ENCODE measurements at places on chromosomes 1 and 21.
A peak's percentile ranks its signal among the peaks of the same experiment; 100 is the strongest.

GRCh38 chr1:69271587-69272125 is 296.1 kb upstream of the LRRC7 start:
- no peak for ATAC-seq

DNA sequence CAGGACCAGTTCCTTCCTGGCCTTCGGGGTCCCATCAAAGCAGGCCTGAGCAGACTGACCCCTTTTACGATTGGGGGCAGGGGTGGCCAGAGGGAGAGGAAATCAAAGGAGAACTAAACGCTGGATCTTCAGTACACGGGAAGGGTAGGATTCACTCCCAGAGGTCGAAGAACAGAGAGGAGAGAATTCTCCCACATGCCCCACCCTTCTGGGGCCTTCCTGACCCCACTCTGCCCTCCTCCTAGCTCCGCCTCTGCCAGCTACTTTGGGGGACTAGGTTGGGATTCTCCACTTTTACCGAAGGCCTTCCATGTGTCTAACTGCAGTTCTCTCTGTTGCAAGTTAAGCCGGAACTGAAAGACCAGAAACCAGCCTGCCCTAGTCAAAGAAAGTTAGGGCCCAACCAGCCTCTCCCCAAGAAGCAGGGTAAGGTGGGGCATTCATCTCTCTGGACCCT is 654 bp upstream of the ARHGEF2 start:
- no peak for ATAC-seq

DNA sequence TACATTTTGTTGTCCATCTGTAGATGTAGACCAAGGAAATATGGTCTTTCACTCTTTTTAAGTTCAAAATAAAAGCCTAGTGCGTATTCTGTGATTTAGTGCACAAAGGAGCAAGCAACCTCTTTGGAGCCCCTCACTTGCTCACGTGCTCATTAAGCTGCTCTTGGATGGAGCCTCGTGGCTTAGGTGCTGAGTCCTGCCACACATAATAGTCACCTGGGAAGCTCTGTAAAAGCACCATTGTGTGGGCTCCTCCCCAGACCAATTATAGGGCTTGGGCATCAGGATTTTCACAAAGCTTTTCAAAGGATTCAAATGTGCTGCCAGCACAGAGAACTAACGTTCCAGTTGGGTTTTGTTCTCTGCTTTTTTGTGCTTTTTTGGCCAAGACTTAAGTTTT is 85.0 kb downstream of the PCP4 start:
- ATAC-seq: no peak

- ATAC-seq: no peak
These were observed 409.3 kb downstream of the PTPRU start for GRCh38 chr1:29645586-29645985.

GRCh38 chr1:172323686-172324085 is 96.8 kb upstream of the C1orf105 start:
- no peak for ATAC-seq

GRCh38 chr1:203777596-203777995 is 12.6 kb downstream of the LAX1 start:
- no peak for ATAC-seq

GRCh38 chr1:1536019-1536937 is 4.1 kb downstream of the TMEM240 start:
- ATAC-seq: no peak

- ATAC-seq: no peak
These were observed 31.4 kb upstream of the LGALS8 start for GRCh38 chr1:236492378-236492777.

DNA sequence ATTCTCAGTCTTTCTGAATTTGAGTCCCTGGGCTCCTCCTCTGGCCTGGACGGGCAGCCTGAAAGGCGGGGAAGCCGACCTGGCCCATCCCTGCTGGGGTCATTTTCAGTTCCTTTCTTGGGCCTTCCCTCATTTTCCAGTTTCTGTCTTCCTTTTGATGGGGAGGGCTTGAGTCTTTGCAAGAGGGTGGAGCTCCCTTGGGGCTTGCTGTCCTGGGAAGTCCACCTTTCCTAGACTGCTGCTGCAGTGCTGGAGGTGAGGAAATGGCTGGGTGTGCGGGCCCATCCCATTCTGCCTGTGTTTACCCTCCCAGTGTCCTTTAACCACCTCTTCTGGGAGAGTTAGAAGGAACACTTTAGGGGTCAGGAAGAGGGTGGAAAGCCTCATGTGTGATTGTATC is 40.4 kb upstream of the SYNC start:
- peak; percentile 18 for ATAC-seq

- ATAC-seq: no peak
These were observed 204.7 kb downstream of the MATN1 start for GRCh38 chr1:30518696-30519095.

DNA sequence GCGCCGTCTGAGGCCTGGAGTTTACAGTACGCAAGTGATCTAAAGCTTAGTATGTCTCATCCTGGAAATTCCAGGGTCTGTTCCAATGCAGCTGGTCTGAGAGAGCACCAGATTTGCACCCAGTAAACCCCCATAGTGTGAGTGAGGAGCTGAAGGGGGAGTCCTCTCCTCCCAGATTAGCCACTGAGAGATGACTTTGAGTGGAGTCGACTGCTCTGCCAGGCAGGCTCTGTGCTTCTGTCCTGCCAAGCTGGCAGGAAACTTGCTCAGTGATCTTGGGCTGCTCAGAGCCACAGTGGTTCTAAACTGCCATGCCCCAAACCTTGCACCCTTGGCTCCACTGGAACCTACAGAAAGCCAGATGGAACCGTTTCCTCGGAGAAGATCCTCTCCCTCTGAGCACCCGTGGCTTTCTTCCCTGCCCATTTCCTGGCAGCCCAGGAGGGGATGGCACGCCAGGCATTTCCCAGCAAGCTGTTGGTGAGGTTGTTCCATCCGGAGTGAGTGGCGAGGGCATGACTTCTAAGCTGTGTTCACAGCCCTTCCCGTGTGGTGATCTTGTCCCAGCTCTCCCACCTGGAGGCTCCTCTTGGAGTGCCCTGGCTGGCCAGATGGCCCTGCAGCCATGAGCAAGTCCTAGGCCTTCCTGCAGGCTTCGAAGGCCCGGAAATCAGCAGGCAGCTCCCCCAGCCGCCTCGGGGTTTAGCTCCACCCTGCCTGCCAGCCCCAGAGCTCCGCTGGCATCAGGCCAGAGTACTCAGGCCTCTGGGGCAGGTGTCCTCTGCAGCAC is 125.9 kb upstream of the VAMP3 start:
- no peak for ATAC-seq

GRCh38 chr1:182549346-182549745 is 39.7 kb downstream of the RNASEL start:
- no peak for ATAC-seq

DNA sequence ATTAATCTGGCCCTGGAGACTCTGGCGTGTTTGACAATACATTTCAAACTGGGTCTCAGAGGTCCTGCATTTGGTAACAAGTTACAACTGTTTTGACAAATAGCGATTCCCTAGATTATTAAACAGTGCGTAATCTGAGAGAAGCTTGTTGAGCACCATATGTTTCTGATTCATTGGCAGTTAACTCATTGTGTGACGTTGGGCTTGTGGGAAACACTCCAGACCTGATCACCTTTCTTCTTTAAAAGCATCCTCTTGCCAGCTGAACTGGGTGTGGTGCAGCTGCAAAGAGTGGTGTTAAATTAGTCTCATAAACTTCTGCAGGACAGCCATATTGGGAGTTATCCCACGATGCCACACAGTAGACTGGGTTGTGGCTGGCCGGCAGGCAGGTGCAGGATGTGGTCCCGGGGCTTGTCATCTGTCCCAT is 82.7 kb downstream of the CDC7 start:
- ATAC-seq: no peak

DNA sequence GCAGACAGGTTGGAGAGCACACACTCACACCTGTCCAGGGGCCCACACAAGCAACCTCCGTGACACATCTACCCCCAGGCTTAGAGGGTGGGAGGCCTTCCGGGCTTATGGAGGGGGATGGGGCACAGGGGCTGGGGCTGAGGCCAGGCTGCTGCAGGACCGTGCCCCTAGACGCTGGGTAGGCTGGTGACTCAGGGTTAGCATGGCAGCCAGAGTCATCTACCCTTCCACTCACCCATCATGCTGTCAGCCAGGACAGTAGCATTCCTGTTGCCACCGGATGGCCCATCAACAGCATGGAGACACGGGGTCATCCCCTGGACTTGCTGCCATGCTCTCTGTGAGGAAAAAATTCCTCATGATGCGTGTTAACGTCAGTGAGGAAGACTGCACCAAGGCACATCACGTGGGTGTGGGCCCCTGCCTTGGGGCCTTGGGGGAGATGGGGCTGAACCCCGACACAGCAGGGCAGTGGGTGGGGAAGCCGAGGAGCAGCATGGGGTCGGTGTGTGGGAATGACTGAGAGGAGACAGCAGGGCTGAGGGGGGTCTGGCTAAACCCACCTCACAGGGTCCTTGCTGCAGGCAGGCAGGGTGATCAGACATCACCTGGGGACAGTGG is 52.8 kb downstream of the WNT9A start:
- ATAC-seq: no peak

- no peak for ATAC-seq
These were observed 732 bp downstream of the HS2ST1 start for GRCh38 chr1:86914998-86915736.

- peak; percentile 85 for ATAC-seq
These were observed at the start of gene FAM43B for GRCh38 chr1:20551945-20552727. Gene FAM43B (plus strand): TSS chr1:20552573. CDS start chr1:20552974, 401 bp downstream.

DNA sequence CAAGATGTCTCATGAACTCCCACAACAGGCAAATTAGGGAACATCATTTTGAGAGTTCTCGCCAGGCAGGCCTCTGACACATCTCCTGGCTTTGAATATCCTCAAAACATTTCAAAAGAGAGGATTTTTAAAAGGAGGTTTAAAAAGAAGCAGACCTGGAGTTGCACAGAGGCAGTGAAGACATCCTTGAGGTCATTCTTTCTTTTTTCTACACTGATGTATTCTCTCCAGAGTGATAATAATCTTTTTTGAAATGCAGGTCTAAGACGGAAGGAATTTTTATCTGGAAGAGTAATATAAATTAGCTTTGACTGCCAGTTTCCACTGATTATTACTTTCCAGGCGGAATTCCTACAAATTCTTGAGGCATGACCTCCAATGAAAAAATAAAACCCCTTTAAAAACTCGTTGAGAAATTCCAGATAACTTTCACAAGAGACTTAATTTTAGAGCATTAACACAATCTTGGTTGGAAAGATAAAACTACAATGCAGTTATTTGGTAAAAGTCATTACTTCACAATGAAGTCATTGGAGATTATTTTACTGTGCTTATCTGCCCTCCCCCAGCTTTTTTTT is 125.0 kb downstream of the LYPLAL1 start:
- peak; percentile 86 for ATAC-seq

- ATAC-seq: no peak
These were observed 17.0 kb upstream of the RUNX3 start for GRCh38 chr1:24946861-24947658.

- ATAC-seq: no peak
These were observed 34.9 kb upstream of the ESRRG start for GRCh38 chr1:216758161-216758560.

GRCh38 chr1:91513706-91514105 is 13.1 kb downstream of the CDC7 start:
- ATAC-seq: no peak

DNA sequence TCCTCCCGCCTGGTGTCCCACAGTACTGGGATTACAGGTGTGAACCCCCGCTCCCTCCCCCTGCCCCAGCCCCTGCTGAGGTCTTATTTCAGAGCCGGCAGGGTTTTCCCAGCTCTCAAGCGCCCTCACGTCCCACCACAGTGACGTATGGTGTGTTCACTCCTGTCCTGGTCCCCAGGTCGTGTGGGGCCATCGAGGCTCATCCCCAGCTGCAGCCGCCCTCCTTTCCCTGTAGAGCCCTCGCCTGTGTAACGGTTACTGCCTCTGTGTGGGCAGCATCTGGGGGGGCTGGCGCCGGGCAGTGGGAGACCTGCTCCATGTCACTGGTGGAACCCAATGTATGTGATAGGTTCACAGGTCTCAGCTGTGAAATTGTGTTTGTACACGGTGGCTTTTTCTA is 23.2 kb downstream of the SKI start:
- no peak for ATAC-seq

DNA sequence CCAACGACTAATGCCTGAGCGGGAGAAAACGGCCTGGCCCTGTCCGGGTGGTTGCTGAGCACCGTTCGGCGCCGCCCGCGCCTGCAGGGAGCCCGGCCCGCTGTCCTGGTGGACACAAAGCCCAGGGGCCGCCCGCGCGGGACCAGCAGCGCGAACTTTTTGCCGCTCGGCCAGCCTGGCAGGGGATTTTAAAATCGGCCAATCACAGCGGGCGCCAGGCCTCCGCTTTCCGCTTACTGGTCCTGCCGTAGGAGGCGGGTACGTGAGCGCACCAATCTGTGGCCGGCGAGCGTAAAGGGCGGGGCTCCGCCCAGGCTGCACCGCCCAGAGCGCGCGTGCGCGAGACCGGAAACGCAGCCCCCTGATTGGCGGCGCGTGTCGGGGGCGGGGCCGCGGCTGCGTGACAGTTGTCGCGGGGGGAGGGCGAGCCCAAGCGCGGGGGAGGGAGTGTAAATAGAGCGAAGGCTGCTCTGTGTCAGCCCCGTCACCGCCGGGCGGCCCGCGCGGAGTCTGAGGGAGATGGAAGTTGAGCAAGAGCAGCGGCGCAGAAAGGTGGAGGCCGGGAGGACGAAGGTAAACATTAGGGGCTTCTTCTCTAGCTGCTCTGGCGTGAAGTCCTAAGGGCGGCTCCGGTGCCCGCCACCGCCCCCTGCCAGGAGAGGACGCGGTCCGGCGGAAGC is at the start of the genes C21orf58 and PCNT:
C21orf58 (minus strand) TSS at position 161 of the 680 bp plus-strand sequence. CDS start 1,132 bp downstream, outside the sequence.
PCNT (plus strand) TSS at position 447 of the 680 bp plus-strand sequence; CDS start at position 520, 73 bp downstream.
- ATAC-seq: peak; percentile 94

- ATAC-seq: no peak
These were observed 21.0 kb downstream of the NKAIN1 start for GRCh38 chr1:31218705-31219104.

DNA sequence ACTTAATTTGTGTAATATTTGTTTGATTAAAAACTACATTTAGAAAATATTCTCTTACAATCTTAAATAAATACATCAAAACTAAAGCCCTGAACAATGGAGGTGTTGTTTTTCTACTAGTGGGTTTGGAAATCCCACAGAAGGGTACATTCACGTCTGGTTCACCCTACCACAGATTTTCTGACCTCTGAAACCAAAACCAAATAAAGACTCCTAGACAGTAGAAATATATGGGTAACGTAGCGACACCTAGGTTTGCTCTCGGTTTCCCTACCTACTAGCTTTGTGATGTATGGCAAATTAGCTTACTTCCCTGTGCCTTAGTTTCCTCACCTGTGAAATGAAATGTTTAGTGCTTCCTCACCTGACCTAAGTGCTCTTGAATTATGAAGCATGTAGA is 312.6 kb downstream of the DPYD start:
- ATAC-seq: no peak
